ENCODE measurements at places on chromosomes 12 and 14.

DNA sequence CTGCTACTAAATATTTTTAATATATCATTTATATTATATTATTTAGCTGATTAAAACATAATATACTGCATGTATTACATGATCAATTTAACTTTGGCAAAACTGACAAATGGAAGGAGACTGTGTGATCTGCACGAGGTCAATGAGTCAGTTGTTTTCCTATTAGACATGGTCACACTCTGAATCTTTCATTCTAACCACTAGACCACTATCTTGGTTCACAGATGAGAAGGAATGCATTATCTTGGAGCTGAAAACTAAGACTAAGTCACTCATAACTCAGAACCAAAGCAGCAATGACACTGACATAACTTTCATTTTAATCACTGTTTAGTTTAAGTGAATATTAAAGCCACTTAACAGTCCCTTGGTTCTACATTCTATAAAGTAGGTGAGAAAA, 37.4 kb downstream of the GNPTAB start:
- DNase-seq: no peak

GRCh38 chr12:101863981-101864380, 13.4 kb upstream of the DRAM1 start:
- DNase-seq: no peak

DNA sequence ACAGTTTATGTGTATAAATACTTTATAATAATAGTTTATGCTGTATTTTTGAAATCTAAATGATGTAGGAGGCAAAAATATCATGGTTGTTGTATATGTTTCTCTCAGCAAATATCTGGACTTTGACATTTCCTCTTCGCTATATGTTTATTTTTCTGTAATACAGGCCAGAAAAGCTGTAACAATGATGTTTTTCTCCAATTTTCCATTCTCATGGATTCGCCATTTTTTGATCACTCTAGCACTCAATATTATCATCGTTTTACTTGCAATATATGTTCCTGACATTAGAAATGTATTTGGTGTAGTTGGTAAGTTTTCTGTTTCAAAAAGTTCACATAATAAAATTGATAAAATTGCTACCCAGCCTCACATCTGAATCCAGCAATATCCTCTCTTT, 70.6 kb downstream of the SLC38A6 start:
- no peak for DNase-seq

- DNase-seq: no peak
Measured at GRCh38 chr14:103697603-103698379, 17.5 kb downstream of the XRCC3 start.

- DNase-seq: no peak
Measured at GRCh38 chr12:3047961-3048360, 29.2 kb upstream of the TSPAN9 start.

GRCh38 chr14:56694609-56695008, 115.0 kb downstream of the TMEM260 start:
- no peak for DNase-seq

- no peak for DNase-seq
Measured at GRCh38 chr12:96670334-96670899, 181.0 kb downstream of the CFAP54 start.

- DNase-seq: no peak
Measured at GRCh38 chr12:96359328-96359727, 40.9 kb downstream of the CDK17 start.

GRCh38 chr14:77098529-77099353, 683 bp downstream of the CIPC start:
- DNase-seq: no peak

GRCh38 chr12:128290938-128291337, 24.0 kb downstream of the TMEM132C start:
- no peak for DNase-seq

- DNase-seq: no peak
Measured at GRCh38 chr14:94411638-94412037, 23.2 kb upstream of the SERPINA1 start.

- DNase-seq: no peak
Measured at GRCh38 chr12:130186651-130187268, 24.5 kb downstream of the FZD10 start.

DNA sequence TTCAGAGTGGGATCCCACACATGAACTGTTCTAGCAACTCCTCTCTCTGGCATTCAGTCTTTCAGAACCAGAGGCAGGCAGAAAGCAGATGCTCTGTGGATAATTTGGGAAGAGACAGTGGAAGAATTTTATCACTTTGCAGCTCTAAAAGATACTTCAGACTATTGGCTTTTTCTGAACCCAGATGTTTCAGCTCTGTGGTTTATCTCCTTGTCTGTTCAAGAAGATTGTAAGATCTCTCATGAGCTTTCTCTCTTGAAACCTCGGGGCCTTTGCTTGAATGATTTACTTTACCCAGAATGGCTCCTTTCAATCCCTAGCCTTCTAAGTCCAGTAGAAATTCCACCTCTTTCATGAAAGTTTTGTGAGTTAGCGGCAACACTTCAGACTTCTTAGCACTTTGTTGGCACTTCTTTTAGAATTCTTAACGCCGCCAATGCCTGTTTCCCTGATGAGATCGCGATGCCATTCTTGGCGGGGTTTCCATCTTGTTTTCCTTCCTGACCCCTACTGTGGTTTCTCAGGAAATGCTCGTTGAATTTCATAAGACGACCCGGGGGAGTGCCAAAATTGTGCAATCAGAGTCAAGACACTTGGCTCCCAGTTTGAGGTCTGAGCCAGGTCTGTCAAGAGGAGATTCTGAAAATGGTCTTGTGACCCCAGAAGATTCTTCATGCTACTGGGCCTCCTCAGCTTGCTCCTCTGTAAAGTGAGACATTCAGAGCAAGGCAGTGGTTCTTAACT, 107.0 kb upstream of the PRICKLE1 start:
- DNase-seq: peak; percentile 72

GRCh38 chr12:27864521-27864920, 84.5 kb upstream of the MANSC4 start:
- DNase-seq: no peak

DNA sequence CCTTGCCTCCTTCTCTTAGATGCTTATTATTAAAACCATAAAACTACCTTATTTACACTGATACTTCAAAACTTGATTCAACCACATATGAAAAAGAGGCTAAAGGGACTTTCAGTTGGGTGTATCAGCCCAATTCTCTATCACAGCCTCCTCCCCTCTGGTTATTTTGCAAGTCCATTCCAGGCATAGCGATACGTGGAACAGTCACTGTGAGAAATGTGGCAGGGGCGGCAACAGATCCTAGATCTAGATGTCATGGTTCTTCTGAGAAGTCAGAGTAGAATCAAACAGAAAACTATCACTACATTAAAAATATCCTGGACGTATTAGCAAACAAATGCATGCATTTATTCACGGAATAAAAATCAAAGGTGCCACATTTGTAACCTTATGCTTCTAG, 83.2 kb downstream of the RALGAPA1 start:
- DNase-seq: no peak

GRCh38 chr12:57430112-57430930, 522 bp downstream of the R3HDM2 start:
- no peak for DNase-seq

GRCh38 chr14:96072746-96073145, 33.6 kb downstream of the C14orf132 start:
- DNase-seq: no peak

- DNase-seq: no peak
Measured at GRCh38 chr14:85921241-85921640, 391.3 kb downstream of the FLRT2 start.

DNA sequence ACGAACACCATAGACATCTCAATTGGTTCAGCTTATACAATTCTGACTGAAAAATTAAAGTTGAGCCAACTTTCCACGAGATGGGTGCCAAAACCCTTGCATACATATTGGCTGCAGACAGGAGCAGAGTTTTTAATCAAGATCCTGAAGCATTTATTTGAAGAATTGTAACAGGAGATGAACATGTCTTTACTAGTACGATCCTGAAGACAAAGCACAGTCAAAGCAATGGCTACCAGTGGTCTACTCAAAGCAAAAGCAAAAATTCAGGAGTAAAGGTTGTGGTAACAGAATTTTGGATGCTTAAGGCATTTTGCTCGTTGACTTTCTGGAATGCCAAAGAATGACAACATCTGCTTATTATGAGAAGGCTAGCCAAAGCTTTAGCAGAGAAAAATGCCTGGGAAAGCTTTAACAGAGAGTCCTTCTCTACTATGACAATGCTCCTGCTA, 20.7 kb downstream of the ZDHHC17 start:
- DNase-seq: no peak

GRCh38 chr14:57492859-57493258, 798 bp downstream of the CCDC198 start:
- peak; percentile 8 for DNase-seq

- DNase-seq: no peak
Measured at GRCh38 chr12:56189099-56189917, at the start of gene SMARCC2. TSS of gene SMARCC2 (minus strand) at chr12:56189483. CDS start at chr12:56189461, 22 bp downstream.

GRCh38 chr14:21993837-21994236, 320.2 kb upstream of the OR4E1 start:
- DNase-seq: no peak

GRCh38 chr12:119913536-119914330, 36.6 kb upstream of the CIT start:
- DNase-seq: no peak

DNA sequence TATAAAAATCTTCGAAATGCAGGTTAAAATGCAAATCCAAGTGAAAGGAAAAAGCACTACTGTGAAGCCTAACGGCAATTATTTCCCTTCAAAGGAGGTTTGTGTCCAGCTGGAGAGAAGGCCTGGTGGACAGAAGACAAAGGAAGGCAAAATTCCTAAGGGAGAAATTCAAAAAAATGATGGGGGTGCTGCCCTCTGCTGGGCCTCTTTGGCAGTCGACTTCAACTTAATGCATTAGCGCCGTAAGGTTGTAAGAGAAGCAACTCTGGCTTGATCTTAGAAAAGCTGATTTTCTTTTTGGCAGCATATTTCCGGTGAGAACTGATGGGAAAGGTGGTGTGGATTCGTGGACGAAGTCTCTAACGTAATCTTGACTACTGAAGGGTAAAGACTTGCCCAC, 34.3 kb upstream of the CHFR start:
- DNase-seq: no peak

DNA sequence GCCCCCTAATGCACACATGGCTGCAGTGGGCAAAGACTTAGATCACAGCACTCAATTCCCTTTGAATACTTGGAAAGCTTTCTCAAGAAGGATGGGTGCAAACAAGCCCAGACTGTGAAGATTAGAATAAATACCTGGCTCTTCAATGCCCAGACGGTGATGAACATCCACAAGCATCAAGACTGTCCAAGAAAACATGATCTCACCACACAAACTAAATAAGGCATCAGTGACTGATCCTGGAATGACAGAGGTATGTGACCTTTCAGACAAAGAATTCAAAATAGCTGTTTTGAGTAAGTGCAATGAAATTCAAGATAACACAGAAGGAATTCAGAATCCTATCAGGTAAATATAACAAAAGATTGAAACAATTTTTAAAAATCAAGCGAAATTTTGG, 43.8 kb upstream of the ZDHHC17 start:
- DNase-seq: no peak

DNA sequence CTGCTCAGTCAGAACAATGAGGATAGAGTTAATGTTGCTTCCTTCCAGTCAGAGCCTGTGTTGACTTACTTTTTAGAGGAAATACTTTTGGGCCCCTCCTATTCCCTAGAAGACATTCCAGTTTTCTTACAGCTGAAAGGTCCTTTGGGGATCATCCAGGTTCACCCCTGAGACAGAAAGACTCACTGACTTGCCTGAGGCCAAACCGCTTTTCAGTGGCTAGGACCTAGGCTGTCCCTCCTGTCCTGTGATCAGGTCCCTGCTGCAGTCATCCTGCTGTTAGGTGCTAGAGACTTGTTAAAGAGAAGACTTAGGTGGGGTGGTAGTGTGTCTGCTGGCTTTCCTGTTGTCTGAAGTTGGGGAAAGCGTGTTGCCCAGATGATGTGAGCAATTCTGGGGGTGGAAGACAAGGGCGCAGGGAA, 39.6 kb downstream of the SUSD6 start:
- no peak for DNase-seq

DNA sequence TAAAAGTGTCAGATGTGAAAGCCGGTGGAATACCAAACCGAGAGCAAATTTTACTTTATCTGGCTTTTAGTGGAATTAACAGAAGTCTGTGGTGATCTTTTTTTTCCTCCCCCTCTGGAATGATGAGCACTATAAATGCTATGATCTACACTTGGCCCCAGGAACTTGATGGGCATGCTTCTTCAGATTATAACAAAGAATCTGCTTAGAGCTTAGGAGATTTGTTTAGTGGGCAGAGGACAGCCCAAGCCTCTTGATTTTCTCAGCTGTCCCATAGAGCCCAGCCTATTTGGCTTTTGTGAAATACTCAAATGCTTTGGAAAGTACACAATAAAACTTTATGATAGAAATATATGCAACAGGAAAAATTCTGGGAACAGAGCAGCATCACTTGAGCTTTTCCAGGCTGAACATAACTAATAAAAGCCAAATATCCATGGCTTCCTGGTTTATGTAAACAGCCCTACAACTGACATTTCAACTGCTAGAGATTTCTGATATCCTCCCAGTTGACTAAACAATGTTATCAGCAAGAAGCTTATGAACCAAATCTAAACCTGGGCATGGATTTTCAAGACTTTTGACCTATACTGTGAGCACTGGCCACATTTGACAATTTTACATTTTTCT, 149.6 kb downstream of the PLXNC1 start:
- no peak for DNase-seq

DNA sequence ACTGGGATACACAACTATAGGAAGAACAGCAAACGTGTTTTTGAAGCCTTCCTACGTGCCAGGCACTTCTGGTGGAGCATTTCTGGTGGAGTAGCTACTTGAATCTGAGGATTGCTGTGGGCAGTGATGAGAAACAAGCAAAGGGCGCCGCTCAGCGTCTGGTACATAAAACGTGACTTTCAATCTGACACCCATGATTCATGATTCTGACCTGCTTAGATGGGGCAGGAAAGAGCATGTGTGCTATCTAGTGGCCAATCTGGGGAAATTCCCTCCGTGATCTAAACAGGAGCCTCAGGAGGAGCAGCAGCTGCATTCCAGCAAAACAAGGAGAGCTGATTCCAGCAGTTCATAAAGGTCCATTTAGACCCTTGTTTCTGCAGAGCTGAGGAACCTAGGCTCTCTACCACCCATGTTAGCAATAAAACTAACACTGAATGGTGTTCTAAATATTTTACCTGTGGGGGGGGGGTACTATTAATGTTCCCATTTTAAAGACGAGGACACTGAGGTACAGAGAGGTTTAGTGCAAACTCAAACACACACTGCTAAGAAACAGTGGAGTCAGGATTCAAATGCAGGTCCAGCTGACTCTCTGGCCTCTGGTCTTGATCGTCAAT, 37.8 kb downstream of the PAH start:
- DNase-seq: peak; percentile 72

- DNase-seq: no peak
Measured at GRCh38 chr12:132710043-132710404, 618 bp upstream of the PGAM5 start.

DNA sequence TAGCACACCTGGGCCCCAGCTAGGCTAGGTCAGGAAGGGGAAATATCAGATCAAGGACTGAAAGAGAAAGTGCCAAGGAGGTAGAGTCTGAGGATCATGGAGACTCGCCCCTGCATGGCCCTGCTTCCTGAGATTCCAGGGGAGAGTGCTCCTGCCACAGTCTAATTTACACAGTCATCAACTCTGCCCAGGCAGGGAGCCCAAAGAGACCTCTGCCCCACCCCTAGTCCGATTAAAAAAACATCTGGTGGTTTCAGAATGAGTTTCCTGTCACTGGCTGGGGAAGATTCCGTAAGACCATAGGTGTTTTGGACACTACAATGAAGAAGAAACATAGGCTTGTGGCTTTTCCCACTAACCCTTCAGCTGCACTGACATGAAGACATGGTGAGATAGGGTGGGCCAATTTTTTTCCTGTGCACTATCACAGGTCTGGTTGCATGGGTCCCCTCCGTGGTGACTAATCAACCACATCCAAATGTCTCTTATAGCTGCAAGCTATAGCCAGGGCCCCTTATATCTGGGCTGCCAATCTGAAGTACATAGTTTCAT, 31.5 kb upstream of the GZMB start:
- DNase-seq: no peak

Data from SK-N-MC (cell line).